ENCODE measurements at places on chromosomes 3 and 15. TPM values are rescaled to one million over a fixed set of nuclear protein-coding genes. Genes with fewer than 3 reads are reported as not detected.

ADAMTS7 gene
- 4.7 TPM for total RNA-seq

CA12 gene
- 46.7 TPM for total RNA-seq

OSTN gene
- total RNA-seq = not detected

TNK2 gene
- 27.7 TPM for total RNA-seq

PIERCE2 gene
- 3.3 TPM for total RNA-seq

CAND2 gene
- 29.9 TPM for total RNA-seq

ATP8B4 gene
- total RNA-seq = 9.2 TPM

CYP11A1 gene
- 0.67 TPM for total RNA-seq

IGSF10 gene
- 8.3 TPM for total RNA-seq

C3orf85 gene
- not detected for total RNA-seq

PODXL2 gene
- total RNA-seq = 1.9 TPM

COL8A1 gene
- 58.4 TPM for total RNA-seq

MORC1 gene
- total RNA-seq = not detected

SMCO1 gene
- not detected for total RNA-seq

PP2D1 gene
- not detected for total RNA-seq

CPNE4 gene
- not detected for total RNA-seq

DNAH12 gene
- total RNA-seq = not detected

FSIP1 gene
- total RNA-seq = 3.2 TPM

CELF6 gene
- 5.4 TPM for total RNA-seq

ALPK3 gene
- total RNA-seq = 34.4 TPM

NUP210 gene
- 5.6 TPM for total RNA-seq

ALG1L2 gene
- not detected for total RNA-seq

FRMD5 gene
- total RNA-seq = 1.1 TPM

AADACL2 gene
- total RNA-seq = 0.54 TPM

AMIGO3 gene
- 0.27 TPM for total RNA-seq

DLEC1 gene
- 0.19 TPM for total RNA-seq

MAPKBP1 gene
- total RNA-seq = 34.9 TPM

SOX14 gene
- total RNA-seq = not detected

STAB1 gene
- 76.2 TPM for total RNA-seq

SEC62 gene
- total RNA-seq = 80.6 TPM

P2RY1 gene
- 1.1 TPM for total RNA-seq

CHRD gene
- 16.2 TPM for total RNA-seq

DAZL gene
- total RNA-seq = not detected

CADPS gene
- 8.4 TPM for total RNA-seq

APPL1 gene
- total RNA-seq = 59.8 TPM

SLC6A1 gene
- total RNA-seq = 0.67 TPM

SECISBP2L gene
- 63.0 TPM for total RNA-seq

TERC gene
- total RNA-seq = 49.0 TPM

GALNT15 gene
- 114 TPM for total RNA-seq

SLC2A2 gene
- total RNA-seq = not detected

TIGIT gene
- not detected for total RNA-seq

ETV5 gene
- 5.9 TPM for total RNA-seq

NR2E3 gene
- not detected for total RNA-seq

DUOXA2 gene
- total RNA-seq = 0.62 TPM

FOXB1 gene
- total RNA-seq = not detected

GABRG3 gene
- not detected for total RNA-seq

BRK1 gene
- 148 TPM for total RNA-seq

ZBBX gene
- not detected for total RNA-seq

TMF1 gene
- 32.9 TPM for total RNA-seq

TMEM40 gene
- not detected for total RNA-seq

NR1I2 gene
- not detected for total RNA-seq

LTK gene
- 0.54 TPM for total RNA-seq

SEMA7A gene
- total RNA-seq = 1.1 TPM

Data from gastroesophageal sphincter (tissue), 4 donors.